ENCODE measurements at places on chromosomes 1 and 21.

GRCh38 chr1:90155721-90156487 lies 161.0 kb downstream of the ZNF326 start:
- DNase-seq = no peak

DNA sequence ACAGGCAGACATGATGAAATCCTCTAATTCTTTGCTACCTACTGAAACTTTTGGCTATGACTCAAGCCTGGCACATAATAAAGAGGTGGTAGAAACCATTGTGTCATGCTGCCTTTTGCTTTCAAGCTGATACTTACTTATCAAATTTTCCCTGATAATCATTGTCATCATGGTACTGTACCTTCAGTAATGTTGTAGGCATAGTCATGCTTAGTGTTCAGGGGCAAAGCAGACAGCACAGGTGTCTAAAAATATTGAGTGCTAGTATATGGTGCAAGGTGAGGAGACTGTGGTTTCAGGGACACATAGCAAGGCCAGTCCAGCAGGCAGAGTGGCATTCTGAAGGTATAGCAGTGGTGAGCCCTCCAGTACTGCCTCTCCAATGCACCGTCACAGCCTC lies 226.9 kb upstream of the DEPDC1 start:
- DNase-seq = no peak

DNA sequence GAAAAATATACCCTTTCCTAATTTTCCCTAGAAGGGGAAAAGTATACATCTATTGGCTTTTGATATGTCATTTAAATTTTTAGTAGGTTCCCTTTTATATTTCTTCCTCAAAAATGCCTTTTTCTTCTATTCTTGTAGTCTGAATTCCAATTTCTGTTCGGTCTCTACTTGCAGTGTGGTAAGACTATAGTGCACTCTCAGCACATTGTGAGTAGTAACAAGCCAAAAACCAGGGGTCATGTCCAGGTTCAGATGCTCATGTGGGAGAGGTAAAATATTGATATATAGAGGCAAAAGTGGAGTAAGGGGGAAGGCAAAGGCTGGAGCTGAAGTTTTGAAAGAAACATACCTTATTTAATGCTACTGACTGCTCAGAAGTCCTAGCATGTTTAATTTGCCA lies 4.0 kb upstream of the FCGR2A start:
- DNase-seq = no peak

- no peak for DNase-seq
These were observed 108.1 kb upstream of the BACE2 start for GRCh38 chr21:41059871-41060270.

- no peak for DNase-seq
These were observed 521.8 kb downstream of the LRRIQ3 start for GRCh38 chr1:73676186-73676585.
